ENCODE measurements at places on chromosomes 16 and 17.

GRCh38 chr16:1057252-1057932 lies 15.2 kb upstream of the SSTR5 start:
- peaks cover 6% of the 10 kb centered on the region for H3K4me1 ChIP-seq
- no peak for DNase-seq
- peaks cover 16% of the 10 kb centered on the region for H3K27me3 ChIP-seq

DNA sequence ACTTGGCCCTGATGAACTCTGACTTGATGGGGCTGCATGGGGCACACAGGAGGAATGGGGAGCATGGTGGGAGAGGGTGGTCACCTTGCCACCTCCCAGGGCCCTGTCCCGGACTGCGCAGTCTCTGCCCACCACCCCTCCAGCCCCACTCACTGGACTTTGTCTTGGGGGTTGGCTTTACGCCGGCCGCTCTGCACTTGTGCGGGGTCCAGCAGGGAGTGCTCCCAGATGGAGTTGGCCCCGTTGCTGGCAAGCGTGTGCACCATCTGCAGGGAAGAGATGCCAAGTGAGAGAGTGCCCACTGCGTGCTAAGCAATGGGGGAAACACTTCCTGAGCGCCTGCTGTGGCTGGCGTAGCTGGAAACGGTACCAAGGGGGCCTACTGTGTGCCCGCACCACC lies 6.7 kb downstream of the GIT1 start:
- no peak overlapping the region for H3K4me3 ChIP-seq
- H3K27me3 ChIP-seq = no peaks in the 10 kb centered on the region
- peaks cover 87% of the 10 kb centered on the region for H3K4me1 ChIP-seq
- no peak for DNase-seq

- H3K27ac ChIP-seq = no peak overlapping the region
- no peak for DNase-seq
- H3K36me3 ChIP-seq = no peaks in the 10 kb centered on the region
- H3K4me3 ChIP-seq = no peak overlapping the region
These were observed 15.6 kb downstream of the PLEKHG4 start for GRCh38 chr16:67294938-67295361.

DNA sequence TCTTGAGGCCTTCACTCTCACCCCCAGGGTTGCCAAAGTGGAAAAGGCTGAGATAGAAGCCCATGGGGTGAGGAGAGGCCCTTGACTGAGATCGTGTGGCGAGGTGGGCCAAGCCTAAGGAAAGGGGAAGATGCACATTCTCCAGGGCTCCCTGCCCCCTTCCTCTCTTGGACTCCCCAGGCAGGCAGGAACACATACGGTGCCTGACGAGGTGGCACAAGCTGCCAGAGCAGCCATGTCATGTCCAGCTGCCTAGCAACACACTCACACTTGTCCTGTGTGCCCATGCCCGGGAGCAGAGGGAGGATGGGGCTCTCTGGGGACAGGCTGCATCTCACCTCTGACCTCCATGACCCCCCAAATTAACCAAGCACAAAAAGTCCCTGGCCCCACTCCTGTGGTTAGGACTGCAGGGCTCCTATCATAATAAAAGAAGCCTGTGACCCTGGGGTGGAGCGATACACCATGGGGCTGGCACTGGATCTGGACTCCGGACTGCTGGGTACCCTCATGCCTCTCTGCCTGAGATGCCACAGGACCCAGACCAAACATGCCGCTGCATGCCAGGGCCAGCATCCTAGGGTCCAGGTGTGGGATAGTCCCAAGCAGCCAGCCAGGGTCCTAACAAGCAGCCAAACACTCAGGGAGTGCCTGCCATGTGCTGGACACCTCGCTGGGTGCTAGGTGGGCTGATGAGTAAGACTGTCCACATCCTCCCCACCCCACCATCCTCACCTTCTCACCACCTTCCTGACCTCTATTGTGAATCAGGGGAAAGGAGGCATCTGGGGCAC lies 2.6 kb downstream of the GIT1 start:
- peak overlapping the region; percentile 85 for H3K4me3 ChIP-seq
- peak overlapping the region; percentile 94 for H3K27ac ChIP-seq
- no peaks in the 10 kb centered on the region for H3K27me3 ChIP-seq
- H3K4me1 ChIP-seq = peaks cover 86% of the 10 kb centered on the region
- H3K36me3 ChIP-seq = peaks cover 18% of the 10 kb centered on the region
- DNase-seq = no peak

DNA sequence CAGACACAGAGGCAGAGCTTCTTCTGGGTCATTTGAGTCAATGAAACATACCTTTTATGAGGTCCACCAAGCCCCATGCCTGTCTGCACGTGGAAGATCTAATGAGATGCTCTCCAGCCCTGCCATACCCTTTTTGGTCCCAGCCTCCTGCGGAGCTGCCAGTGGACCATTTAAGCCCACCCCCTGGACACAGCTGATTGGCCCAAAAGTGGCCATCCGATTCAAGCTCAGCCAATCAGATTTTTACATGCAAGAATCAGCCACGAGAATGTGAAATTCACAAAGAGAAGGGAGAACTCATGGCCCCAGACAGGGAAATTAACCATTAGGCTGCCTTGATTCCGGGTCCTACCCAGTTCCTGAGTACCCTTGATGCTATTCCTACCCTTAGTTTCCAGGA lies 231.0 kb upstream of the EEF2KMT start:
- H3K27me3 ChIP-seq = no peaks in the 10 kb centered on the region
- no peaks in the 10 kb centered on the region for H3K4me1 ChIP-seq
- H3K27ac ChIP-seq = no peak overlapping the region

GRCh38 chr17:34622862-34623623 lies 43.7 kb downstream of the TMEM132E start:
- H3K27me3 ChIP-seq = peaks cover 16% of the 10 kb centered on the region
- H3K36me3 ChIP-seq = no peaks in the 10 kb centered on the region
- H3K4me1 ChIP-seq = peaks cover 11% of the 10 kb centered on the region
- no peak overlapping the region for H3K4me3 ChIP-seq

DNA sequence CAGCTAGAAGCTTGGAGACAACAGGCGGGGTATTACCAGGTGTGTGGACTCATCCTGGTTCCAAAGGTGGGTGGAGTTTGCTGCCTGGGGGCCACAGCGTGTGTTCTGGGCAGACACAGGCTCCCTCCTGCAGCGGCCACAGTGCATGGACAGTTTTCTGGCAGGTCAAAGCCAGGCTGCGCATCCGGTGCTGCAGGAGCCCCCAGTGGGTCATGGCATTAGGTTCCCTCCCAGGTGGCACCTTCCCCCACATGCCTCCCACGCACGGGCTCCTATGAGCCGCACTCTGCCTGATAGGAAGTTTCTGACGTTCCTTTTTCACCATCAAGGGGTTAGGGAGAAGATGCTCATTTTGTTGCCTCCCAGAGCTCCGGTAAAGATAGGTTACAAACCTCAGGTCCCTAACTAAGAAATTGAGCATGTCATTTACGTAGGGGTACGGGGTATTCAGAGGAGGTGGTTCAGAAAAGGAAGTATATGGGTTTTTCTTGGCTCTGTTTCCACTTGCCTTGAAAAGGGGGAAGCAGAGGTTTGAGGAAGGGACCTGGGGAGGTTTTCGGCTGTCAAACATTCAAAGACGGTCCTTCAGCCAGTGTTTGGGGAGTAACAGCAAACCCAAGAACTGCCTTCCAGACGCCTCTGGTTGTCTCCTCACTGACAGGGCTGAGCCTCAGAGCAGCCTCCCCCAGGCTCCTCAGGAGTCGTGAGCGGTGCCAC lies 32.7 kb upstream of the NAT9 start:
- H3K27ac ChIP-seq = no peak overlapping the region
- no peak overlapping the region for H3K4me3 ChIP-seq
- no peak for DNase-seq
- no peaks in the 10 kb centered on the region for H3K36me3 ChIP-seq
- H3K4me1 ChIP-seq = peaks cover 14% of the 10 kb centered on the region

All from esophagus muscularis mucosa (tissue), 4 donors.